CD14-positive monocyte (primary cell): ENCODE measurements at places on chromosomes 13 and 19.

DNA sequence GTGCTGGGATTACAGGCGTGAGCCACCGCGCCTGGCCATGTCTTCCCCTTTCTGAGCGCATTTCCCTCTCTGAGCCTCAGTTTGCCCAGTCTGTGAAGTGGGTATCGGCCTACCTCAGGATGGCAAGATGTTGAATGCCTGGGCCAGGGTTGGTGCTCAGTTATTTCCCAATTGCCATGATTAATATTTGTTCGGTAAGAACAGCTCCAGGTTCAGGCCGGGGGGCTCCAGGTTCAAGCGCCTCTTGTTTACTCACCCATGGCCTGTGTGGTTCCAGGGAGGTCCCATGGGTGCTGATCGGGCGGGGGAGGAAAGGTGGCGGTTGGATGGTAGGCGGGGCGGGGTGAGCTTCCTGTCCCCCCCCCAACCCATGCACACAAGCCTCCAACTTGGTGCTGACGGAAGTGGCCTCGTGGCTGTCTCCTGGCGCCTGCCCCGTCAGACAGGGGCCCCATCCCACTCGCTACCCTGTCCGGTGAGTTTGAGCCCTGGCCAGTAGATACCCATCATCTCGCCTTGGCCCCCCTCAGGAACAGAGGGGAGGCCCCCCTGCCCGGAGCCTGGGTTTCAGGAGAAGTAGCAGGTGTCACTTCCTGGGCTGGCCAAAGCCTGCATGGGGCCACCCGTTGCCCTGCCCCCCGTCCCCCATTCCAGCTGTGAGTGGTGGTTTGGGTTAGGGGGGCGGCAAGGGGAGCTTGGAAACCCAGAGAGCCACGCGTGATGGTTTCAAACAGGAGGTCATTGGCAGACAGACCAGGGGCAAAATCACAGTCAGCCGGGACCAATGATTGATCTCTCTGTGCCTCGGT lies at the start of gene FCHO1:
Gene FCHO1 (plus strand): TSS at position 375 of the 809 bp plus-strand sequence. CDS start 3,688 bp downstream, outside the sequence.
- peak; percentile 75 for DNase-seq

- DNase-seq = no peak
These were observed 94.5 kb upstream of the MRI1 start for GRCh38 chr19:13669780-13670355.

DNA sequence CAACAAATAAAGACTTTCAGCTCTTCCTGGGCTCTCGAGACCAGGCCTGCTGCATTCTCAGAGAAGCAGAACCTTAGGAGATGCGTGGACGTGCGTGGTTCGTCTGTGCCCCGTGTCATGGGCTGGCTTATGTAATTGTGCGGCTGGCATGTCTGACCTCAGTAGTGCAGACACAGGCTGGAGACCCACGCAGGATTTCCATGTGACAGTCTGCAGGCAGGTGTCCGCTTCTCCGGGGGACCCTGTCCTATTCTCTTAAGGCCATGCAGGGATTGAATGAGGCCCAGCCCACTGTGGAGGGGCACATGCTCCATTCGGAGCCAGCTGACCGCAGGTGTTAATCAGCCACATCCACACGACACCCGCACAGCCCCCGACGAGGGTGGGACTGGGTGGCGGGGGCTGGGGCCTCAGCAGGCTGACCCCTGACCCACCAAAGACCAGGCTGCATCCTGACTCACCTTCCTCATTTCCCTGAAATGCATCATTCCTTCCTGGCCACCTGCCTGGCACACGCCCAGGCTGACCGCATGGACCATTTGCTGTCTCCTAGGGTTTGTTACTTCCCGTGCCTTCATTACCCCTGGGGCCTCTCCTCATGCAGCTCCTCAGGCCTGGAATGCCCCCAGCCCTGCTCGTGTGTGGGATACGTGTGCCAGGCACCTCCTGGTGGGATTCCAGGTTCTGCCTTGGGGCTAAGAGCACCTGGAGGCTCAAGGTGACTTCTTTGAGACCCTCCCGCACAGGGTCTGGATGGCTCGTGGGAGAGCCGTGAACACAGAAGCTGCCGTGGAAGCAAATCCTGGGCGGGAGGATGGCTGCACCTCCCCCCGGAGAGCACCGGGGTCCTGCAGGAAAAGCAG lies 10.7 kb upstream of the MCF2L start:
- no peak for DNase-seq

DNA sequence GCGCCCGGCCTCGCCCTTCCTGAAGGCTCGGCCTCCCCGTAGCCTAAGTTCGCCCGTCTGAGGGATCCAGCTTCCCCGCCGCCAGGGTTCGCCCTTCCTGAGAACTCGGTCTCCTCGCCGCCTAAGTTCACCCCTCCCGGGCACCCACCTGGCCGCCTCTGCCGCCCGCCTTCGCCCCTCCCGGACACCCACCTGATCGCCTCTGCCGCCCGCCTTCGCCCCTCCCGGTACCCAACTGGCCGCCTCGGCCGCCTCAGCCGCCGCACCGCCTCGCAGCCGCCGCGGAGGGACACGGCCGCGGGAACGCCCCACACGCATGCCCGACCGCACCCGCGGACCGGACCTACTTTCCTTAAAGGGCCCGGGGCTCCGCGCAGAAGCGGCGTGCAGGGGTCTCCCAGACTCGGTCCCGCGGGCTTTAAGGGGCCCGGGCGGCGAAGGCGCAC lies at the start of gene MOB3A:
Gene MOB3A (minus strand): TSS at position 293 of the 446 bp plus-strand sequence. CDS start 17,766 bp downstream, outside the sequence.
- peak; percentile 90 for DNase-seq

DNA sequence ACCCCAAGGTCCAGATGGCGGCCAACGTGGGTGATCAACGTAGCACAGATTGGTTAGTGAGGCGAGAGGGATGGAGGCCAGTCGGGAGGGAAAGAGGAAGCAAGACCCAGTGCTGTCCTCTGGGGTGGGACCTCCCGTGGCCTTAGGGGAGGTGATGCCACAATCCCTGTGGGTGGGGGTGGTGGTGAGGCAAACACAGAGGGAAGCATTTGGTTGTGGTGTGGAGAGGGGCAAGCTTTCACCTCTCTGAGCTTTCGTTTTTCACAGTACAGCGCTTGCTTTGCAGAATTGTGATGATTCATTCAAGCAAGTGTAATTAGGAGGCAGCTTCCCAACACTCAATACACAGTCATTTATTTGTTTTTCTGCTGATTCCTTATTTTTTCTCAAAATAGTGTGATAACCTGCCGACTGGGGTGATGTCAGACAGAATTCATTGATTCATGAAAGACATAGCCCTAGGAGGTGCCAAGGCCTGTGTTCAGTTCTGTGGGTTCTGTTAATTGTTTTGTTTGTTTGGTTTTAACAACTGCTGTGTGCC lies 2.4 kb downstream of the LENG8 start:
- DNase-seq = peak; percentile 88

DNA sequence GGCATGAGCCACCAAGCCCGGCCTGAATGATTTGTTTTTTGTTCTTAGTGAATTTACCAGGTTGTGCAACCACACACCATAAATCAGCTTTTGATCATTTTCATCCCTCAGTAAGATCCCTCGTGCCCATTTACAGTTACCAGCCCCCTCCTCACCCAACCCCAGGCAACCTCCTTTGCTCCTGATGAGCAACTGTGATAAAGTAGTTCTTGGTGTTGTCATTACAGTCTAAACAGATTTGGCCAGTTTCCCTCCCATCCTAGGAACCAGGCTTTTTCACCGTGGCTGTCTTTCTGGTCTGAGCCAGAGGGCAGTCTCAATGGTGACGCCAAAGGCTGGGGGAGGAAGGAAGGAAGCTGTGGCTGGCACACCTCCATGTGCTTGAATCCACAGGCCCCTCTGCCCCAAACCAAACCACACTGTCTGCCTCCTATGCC lies 61.2 kb upstream of the WDFY2 start:
- no peak for DNase-seq

GRCh38 chr19:1226522-1227303 lies 11.1 kb downstream of the CBARP start:
- no peak for DNase-seq

GRCh38 chr19:50432221-50433028 lies at the start of gene MYBPC2:
TSS of gene MYBPC2 (plus strand) at chr19:50432892. CDS start at chr19:50432954, 62 bp downstream.
- no peak for DNase-seq

DNA sequence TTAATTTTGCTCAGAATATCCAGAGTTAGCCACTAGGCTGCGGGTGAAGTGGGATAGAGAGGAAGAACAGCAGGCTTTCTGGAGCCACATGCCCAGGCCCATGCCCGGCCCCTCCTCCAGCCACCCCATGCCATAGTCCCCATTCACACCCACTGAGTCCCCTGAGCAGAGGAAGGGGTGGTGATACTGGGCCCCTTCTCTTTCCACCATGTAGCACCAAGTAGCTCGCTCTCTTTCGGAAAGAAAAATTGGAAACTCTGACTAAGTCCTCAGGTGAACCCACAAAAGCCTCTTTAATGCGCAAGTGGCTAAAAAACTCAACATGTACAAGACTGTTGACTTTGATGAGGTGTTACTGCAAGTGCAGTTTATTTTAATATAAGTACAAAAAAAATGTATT lies 76.7 kb upstream of the GPR183 start:
- DNase-seq = no peak

GRCh38 chr13:20953245-20953931 lies 50.8 kb upstream of the XPO4 start:
- DNase-seq = no peak

GRCh38 chr19:19064811-19065745 lies 1.3 kb downstream of the SLC25A42 start:
- DNase-seq = no peak

DNA sequence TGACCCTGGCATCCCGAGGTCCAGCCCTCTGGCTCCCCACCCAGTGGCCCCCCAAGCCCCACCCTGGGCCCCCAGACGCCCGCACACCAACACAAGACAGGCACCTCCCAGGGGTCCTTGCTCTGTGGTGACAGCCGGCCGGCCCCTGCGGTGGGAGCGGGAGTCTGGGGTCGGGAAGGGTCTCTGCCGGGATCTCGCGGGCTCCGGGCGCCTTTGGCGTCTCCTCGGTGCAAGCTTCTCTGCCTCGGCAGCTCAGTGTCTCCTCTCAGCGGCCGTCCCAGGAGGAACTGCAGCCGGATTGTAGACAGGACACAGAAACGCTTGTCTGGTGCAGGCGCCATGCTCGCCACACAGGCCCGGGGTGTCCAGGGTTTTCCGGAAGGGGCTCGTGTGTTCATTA lies 43.7 kb downstream of the TMEM255B start:
- no peak for DNase-seq

GRCh38 chr13:45441633-45442032 lies 23.1 kb upstream of the COG3 start:
- DNase-seq = no peak

DNA sequence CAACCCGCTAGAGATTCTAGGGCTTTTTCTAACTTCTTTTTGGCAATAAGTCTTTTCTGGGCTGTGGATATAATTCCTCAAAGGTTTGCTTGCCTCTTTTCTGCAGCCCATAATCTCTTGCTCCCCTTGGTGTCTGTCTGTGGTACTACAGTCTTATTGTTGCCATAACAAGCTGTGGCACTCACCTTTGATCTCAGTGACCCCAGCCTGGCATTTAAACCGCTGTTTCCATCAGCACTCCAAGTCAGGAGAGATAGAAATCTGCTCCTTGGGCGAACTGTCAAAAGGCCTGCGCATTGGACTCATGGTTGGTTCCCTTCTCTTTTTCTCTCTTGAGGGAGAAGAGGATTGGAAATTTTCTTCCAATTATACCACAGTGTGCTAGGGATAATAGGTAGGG lies 14.5 kb upstream of the MPHOSPH8 start:
- DNase-seq = peak; percentile 5

GRCh38 chr13:43800828-43801227 lies 14.1 kb upstream of the ENOX1 start:
- DNase-seq = no peak

GRCh38 chr13:111872475-111873150 lies 194.3 kb upstream of the SOX1 start:
- DNase-seq = no peak

- no peak for DNase-seq
These were observed 2.5 kb downstream of the KLF2 start for GRCh38 chr19:16327169-16327475.

DNA sequence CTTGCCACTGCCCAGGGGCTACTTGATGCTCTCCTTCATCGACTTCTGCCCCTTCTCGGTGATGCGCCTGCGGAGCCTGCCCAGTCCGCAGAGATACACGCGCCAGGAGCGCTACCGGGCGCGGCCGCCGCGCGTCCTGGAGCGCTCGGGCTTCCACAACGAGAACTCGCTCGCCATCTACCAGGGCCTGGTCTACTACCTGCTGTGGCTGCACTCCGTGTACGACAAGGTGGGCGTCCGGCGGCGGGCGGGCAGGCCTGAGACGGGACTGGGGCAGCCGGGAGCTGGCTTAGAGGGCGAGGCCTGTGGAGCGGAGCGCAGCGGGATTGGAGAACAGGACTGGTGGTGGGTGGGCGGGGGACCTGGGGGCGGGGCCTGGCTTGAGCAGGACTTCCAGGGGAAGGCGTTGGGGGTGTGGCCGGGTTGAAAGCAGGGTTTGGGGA lies 12.7 kb upstream of the PSMD8 start:
- peak; percentile 57 for DNase-seq

DNA sequence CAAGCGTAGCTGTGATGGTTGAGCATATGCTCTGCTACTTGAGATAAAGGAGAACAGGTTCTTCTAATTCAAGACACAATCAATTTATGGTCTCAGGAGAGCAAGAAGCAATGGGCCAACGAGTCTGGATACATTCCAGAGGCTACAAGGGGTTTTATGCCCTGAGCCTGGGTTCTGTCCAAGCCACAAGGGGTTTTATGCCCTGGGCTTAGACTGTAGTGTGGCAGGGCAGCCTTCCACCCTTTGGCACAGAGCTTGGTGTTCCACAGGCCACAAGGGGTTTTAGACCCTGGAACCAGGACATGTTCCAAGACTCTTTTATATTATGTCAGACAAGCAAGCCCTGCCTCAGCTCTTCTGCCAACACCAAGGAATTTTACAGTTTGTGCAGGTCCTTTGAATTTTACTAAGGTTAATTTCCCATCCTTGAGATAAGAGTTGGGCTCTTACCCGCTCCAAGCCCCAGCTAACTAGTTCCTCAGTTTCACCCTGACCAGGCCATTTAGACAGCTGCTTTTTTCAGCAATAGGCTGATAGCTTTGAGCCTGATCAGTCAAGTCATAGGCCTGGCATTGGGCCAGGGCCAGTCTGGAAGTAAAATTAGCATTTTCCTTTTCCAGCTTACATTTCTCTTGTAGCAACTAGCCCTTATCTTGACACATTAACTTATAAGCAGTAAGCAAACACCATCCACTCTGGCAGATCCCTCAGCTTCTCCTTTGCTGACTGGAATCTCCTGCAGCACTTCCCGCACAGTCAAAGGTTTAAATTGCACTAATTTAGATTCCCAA lies 95.0 kb downstream of the ZNF737 start:
- no peak for DNase-seq

DNA sequence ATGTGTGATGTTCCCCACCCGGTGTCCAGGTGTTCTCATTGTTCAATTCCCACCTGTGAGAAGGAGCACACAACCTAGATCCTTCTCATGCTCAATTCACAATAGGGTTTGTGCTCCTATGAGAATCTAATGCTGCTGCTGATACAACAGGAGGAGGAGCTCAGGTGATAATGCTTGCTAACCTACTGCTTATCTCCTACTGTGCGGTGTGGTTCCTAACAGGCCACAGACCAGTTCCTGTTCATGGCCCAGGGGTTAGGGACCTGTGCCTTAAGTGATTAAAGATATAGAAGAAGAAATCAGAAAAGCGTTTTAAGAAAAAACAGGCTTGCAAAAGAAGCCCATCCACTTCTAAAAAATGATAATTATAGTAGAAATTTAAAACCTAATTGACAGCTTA lies 17.5 kb downstream of the DLEU7 start:
- DNase-seq = no peak
